ENCODE measurements at places on chromosomes 6 and 20.

DNA sequence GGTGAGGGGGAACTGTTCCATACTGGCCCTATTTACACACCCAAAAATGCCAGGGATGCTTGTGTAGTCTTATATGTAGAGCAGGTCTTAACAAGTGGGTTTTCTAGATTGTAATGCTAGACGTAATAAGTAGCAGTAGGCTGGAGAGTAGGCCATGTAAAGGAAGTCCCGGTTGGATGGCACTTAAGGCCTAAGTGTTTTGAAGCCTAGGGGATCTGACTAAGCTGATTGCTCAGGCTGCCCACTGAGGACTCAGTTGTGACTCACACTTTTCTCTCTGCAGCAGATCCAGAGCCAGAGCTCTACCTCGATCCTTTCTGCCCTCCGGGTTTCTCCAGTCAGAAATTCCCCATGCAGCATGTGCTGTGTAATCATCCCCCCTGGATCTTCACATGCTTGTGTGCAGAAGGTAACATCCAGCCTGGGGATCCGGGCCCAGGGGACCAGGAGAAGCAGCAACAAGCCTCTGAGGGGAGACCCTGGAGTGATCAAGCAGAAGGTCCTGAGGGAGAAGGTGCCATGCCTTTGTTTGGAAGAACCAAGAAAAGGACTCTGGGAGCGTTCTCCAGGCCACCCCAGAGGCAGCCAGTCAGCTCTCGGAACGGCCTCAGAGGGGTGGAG, 26.6 kb downstream of the ZNF133 start:
- H3K4me1 ChIP-seq, result peaks cover 28% of the 10 kb centered on the region
- DNase-seq, result peak; percentile 91
- H3K27ac ChIP-seq, result peak overlapping the region; percentile 87
- peaks cover 28% of the 10 kb centered on the region for H3K36me3 ChIP-seq

DNA sequence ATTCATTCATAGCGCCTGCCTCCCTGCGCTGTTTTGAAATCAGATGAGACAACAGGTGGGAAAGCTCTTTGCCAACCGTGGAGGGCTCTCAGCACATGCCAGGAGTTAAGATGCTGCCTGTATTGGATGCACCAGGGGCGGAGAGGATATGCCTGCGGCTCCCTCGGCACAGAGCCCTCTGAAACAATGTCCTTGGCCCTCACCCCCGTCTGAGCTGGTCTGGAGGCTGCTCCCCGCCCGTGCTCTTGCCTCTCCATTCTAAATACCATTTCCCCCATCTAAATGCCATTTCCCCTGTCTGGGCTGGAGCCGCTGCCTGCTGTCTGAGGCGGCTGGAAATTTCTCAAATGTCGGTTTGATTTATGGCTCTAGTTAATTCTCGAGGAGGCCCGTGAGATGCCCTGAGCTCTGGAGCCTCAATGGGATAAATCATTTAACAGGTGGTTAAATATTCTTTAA, 50.8 kb upstream of the MLN start:
- no peak for DNase-seq
- no peak overlapping the region for H3K4me3 ChIP-seq
- no peaks in the 10 kb centered on the region for H3K27me3 ChIP-seq
- peaks cover 6% of the 10 kb centered on the region for H3K36me3 ChIP-seq
- no peaks in the 10 kb centered on the region for H3K4me1 ChIP-seq
- no peak overlapping the region for H3K27ac ChIP-seq

DNA sequence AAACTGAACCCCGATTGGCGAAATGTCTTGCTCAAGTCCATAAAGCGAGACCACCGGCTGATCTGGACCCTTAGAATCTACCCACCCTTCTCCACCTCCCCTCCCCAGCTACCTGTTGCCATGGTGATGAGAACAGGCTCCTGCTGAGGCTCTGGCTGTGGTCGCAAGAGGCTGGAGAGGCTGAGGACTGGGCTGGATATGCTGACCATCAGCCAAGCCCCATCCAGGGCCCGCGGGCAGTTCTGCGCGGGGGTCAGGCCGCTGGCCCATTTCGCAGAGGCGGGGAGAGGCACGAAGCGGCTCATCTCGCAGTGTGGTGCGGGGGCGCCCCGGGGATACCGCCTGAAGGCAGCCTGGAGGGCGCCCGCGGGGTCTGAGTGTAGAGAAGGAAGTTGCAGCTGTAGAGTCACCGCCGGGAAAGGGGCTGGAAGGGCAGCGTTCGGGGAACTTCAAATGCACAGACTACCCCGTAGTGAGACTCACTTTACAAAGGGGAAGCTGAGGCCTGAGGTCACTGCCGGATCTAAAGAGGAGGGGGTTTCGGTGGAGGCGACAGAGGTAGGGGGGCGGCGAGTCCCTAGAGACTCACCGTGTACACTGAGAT, 671 bp downstream of the TAPBP start:
- no peaks in the 10 kb centered on the region for H3K27me3 ChIP-seq
- peaks cover 81% of the 10 kb centered on the region for H3K36me3 ChIP-seq
- H3K27ac ChIP-seq, result peak overlapping the region; percentile 99
- peaks cover 31% of the 10 kb centered on the region for H3K4me1 ChIP-seq
- DNase-seq, result peak; percentile 30
- peak overlapping the region; percentile 96 for H3K4me3 ChIP-seq

DNA sequence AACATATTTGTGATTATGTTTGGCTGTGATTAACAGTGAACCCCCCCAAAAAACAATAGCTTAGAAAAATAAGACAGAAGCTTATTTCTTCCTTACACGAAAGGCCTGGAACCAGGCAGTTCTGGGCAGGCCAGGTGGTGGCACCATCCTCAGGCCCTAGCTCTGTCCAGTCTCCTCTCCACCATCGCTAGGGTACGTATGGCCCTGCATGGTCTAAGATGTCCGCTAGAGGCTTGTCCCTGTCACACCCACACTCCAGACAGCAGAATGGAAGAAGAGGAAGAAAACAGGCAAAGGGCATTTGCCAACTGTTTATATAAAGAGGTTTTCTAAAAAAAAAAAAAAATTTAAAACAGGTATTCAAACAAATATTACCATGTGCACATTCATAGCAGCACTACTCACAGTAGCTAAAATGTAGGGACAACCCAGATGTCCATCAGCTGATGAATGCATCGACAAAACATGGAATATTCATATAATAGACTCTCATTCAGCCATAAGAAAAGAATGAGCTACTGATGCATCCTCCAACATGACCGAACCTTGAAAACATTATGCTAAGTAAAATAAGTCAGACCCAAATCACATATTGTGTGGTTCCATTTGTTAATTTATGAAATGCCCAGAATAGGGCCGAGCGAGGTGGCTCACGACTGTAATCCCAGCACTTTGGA, 6.7 kb downstream of the TGM3 start:
- no peak overlapping the region for H3K4me3 ChIP-seq
- H3K4me1 ChIP-seq, result peaks cover 18% of the 10 kb centered on the region
- no peaks in the 10 kb centered on the region for H3K36me3 ChIP-seq
- H3K27me3 ChIP-seq, result peaks cover 39% of the 10 kb centered on the region
- DNase-seq, result no peak
- no peak overlapping the region for H3K27ac ChIP-seq

- peaks cover 64% of the 10 kb centered on the region for H3K27me3 ChIP-seq
- H3K36me3 ChIP-seq, result no peaks in the 10 kb centered on the region
- H3K4me3 ChIP-seq, result no peak overlapping the region
- H3K4me1 ChIP-seq, result no peaks in the 10 kb centered on the region
- H3K27ac ChIP-seq, result no peak overlapping the region
Measured at GRCh38 chr20:59124296-59125029, 39.2 kb upstream of the ZNF831 start.

GRCh38 chr6:31466466-31466865, 31.5 kb upstream of the MICB start:
- H3K4me1 ChIP-seq, result peaks cover 13% of the 10 kb centered on the region
- no peaks in the 10 kb centered on the region for H3K27me3 ChIP-seq
- no peaks in the 10 kb centered on the region for H3K36me3 ChIP-seq
- no peak overlapping the region for H3K27ac ChIP-seq

Data from MCF 10A (cell line).